Smooth muscle cell of the brain vasculature (primary cell): ENCODE measurements at places on chromosomes 16 and 17.

DNA sequence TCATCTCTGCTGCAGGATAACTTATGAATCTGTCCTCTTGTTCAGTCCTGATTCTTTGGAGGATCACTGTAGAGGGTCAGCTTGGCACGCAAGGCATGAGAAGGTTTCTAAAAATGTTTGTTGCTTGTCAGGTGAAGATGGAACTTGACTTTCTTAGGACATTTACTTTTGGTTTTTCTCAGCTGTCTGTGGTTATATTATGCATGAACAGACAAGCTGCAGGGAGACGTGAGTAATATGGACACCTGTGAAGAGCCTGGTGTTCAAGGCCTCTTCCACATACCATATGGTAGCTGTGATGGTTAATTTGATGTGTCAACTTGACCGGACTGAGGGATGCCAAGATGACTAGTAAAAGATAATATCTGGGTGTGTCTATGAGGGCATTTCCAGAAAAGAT is 270.2 kb upstream of the CPHXL start:
- no peak for DNase-seq

DNA sequence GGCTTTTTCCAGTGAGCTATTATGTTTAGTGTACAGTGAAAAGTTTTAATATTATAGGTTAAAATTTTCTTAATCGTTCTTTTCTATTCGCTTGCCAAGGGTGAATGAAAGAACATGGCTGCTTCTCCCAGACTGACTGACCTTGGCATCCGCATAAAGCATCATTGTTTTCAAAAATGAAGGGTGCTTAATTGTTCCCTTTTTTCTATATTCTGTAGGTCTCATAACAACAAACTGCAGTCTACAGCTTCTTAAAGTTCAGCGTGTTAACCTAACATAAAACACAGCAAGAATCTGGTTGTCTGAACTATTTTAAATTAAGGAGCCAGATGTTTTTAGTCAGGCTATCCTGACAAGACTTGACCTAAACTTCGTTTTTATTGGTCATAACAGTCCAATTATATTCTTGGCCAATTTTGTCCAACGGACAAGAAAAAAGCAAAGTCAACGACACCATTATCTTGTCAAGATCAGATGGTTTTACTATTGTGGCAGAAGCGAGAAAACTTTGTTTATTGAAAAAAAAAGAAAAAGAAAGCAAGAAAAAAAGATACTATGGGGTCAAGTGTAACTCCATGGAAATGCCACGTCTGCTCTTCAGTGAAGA is 14.1 kb downstream of the C17orf58 start:
- no peak for DNase-seq

DNA sequence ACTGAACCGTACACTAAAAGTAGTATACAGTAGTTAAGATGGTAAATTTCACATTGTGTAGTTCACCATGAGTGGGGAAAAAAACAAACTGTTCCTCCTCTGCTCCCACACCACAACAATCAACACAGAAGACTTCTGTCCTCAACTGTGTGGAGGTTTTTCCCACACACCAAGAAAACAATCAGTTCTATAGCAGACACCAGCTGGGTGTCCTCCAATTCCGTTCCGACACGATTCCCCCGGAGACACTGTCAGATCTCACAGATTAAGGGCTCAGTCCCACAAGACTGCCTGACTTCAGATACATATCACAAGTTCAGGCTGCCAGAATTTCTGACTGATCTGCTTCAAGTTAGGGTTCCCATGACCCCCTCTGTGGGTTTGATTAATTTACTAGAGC is 31.8 kb downstream of the BBS2 start:
- no peak for DNase-seq

DNA sequence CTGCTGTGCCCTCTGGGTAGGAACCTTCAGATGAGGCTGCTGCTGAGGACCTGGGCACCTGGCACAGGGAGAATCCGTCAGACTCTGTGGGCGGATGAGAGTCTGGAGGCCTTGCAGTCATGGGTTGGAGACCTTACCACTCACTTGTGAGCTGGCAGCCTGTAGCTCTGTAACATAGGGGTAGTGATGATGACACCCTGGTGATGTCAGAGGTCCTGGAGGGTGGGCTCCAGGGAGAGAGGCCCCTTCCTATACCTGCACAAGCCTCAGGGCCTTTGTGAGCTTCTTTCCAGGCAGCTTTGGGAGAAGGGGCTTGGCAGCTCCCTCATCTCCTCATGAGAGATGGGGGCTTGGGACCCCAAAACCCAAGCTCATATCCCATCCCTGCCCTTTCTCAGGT is 1.6 kb downstream of the MIEF2 start:
- DNase-seq = no peak

- no peak for DNase-seq
Measured at GRCh38 chr16:46830417-46830901, 521 bp downstream of the C16orf87 start.

DNA sequence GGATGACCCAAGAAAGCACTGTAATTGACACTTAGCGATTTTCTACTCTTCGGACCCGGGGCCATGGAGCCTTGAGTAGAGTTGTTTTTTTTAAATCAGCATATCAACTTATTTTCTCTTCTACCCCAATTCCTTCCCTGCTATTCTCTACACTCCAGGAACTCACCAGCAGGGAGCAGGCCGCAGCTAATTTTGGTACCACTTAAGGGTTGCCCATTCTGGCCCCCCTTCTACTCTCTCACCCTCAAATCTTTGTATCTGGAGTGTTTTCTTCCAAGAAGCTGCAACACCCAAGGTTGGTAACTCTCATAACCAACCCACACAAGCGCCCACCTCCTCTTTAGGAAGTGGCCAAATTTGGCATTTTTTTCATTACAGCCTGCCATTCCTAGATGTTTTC is 5.5 kb upstream of the ERAL1 start:
- no peak for DNase-seq

- no peak for DNase-seq
Measured at GRCh38 chr17:7586673-7587419, 3.0 kb downstream of the SOX15 start.

- no peak for DNase-seq
Measured at GRCh38 chr17:38322897-38323296, 20.9 kb downstream of the GPR179 start.

DNA sequence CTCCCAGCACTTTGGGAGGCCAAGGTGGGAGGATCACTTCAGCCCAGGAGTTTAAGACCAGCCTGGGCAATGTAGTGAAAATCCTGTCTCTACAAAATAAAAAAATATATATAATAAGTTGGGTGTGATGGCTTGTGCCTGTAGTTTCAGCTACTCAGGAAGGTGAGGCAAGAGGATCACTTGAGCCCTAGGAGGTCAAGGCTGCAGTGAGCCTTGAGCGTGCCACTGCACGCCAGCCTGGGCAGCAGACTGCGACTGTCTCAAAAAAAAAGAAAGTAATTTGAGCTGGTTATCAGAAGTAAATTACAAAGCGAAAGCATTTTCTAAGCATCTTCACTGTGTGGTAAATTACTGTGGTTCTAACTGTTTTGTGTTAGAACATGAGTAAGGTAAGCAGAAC is 66.2 kb downstream of the NQO1 start:
- DNase-seq = no peak

DNA sequence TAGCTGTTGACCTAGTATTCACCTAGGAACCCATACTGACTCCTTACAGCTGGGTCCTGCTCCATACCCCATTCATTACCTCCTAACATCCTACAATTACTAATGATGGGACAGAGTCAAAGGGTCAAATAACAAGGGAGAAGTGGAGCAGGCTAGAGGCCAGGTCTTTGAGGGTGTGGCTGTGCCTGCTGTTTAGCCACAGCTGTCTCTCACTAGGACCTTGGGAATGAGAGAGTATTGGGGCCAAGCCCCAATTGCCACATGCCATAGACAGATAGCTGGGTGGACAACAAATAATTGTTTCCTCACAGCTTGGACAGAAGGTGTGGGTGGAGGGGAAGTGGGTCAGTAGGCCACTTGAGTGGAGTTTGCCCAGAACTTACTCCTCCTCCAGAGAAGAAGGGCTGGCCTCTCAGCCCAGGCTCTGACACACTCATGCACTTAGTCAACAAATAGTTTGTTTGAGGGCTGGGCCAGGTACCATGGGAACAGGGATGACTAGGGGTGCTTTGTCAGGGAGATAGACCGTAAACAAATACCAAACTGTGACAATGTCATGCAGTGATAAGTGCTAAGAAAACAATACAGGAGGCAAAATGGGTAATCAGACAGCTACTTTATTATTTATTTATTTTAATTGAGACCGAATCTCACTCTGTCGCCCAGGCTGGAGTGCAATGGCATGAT is 10.2 kb upstream of the CENPT start:
- DNase-seq = no peak

DNA sequence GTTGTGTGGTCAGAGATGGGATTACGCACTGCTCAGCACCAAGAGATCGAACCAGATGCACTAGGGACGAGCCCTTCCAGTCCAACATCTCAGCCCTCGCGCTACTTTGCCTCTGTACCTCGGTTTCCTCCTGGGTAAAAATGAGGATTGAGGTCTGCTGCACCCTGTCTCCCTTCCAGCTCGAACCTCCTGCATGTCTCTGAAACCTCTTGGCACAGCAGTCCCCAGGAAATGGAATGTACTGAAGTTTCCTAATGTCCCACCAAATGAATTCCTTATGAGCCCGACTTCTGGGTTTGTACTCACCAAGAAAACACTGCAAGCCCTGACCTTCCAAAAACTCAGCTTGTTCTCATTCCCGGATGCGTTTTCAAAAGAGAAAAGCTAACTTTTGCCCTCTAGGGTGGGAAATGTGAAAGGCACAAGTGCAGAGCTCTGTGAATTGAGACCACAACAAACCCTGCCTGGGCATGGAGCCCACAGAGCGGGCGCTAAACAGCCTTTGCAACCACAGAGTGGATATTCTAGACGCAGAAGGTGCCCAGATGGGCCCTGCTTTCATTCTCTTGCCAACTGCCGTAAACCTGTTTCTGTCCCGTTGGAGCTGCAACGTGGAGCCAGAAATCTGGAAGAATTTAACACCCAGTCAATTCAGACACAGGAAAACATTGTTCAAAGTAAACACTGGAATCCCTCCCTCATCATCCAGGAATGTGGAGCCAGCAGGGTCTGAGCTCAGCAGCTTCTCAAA is 10.3 kb downstream of the CDRT4 start:
- peak; percentile 82 for DNase-seq

DNA sequence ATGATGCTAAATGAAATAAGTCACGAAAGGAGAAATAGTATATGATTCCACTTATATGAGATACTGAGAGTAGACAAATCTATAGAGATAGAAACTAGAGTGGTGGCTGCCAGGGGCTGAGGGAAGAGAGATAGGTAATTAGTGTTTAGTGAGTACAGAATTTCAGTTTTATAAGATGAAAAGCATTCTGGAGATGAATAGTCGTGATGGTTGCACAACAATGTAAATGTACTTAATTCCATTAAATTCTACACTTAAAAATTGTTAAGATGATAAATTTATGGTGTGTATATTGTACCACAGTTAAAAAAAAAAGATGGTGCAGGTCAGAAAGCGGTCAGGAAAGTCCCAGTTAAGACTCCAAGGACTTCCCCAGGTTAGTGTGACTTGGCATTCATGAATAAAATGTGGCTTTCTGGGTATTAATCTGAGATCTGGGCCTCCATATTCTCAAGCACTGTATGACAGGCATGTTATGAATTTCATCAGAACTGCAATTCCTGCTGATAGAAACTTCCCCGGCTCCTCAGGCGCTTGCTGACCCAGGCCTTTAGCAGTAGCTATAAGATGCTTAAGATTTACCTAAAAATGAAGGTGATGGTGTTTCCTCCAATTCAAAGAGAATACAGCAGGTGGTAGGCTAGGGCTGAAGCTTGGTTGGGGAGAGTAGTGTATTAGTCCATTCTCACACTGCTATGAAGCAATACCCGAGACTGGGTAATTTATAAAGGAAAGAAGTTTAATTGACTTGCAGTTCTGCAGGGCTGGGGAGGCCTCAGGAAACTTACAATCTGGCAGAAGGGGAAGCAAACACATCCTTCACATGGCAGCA is 115.3 kb upstream of the SOX9 start:
- no peak for DNase-seq

GRCh38 chr16:2511996-2512734 is 1.6 kb upstream of the ATP6V0C start:
- DNase-seq = no peak

DNA sequence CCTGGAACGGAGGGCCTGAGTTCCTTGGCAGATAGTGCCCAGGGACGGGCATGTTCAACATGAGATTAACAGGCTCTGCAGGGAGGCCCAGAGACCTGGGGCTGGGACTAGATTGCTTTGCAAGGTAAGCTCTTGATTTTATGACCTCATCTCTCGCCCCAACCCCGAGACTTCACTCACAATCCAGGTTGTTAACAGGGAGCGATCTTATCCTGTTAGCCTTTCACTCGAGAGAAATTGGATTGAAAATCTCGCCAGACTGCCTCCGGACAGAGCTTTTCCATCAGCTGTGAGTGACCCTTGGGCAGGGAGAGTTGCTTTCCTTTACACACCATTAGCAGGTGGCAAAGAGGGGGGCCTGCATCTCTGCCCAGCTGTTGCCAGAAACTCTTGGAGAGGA is 521.7 kb upstream of the EEF2KMT start:
- no peak for DNase-seq

GRCh38 chr16:29311461-29312344 is 94.8 kb downstream of the NPIPB11 start:
- no peak for DNase-seq

- DNase-seq = no peak
Measured at GRCh38 chr17:62998665-62999393, 32.8 kb downstream of the TANC2 start.

GRCh38 chr17:7440113-7440833 is 961 bp downstream of the FGF11 start:
- no peak for DNase-seq

DNA sequence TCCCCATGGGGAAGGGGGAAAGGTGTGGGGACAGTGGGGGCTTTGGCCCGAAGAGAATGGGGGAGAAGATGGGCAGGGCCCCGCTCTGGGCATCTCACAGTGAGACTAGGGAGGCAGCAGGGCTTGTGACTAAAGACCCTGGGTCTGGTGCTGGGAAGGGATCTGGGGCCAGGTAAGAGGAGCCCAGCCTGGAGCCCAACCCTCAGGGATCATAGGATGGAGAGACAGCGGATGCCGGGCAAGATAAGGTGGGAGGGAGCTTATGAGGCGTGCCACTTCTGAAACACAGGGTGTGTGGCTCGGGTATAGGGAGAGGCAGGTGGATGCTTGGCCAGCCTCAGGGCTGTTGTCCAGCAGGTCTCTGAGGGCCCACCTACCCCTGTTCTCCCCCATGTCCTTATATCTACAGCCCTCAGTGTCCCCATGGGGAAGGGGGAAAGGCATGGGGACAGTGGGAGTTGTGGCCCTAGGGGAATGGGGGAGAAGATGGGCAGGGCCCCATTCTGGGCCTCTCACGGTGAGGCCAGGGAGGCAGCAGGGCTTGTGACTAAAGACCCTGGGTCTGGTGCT is 15.4 kb downstream of the USP6 start:
- no peak for DNase-seq
